Aorta (tissue), 5 donors: ENCODE measurements at places on chromosomes 5 and 9. TPM values are rescaled to one million over a fixed set of nuclear protein-coding genes. Genes with fewer than 3 reads are reported as not detected.

The MRPL22 gene
- 27.9 TPM for polyA plus RNA-seq

The PDLIM4 gene
- polyA plus RNA-seq, result 23.3 TPM

GRCh38 chr5:9716838-9717281, 86.7 kb upstream of the TAS2R1 start:
- DNase-seq, result no peak

The ANKRD34B gene
- 0.25 TPM for polyA plus RNA-seq

The RNF180 gene
- 6.1 TPM for polyA plus RNA-seq

DNA sequence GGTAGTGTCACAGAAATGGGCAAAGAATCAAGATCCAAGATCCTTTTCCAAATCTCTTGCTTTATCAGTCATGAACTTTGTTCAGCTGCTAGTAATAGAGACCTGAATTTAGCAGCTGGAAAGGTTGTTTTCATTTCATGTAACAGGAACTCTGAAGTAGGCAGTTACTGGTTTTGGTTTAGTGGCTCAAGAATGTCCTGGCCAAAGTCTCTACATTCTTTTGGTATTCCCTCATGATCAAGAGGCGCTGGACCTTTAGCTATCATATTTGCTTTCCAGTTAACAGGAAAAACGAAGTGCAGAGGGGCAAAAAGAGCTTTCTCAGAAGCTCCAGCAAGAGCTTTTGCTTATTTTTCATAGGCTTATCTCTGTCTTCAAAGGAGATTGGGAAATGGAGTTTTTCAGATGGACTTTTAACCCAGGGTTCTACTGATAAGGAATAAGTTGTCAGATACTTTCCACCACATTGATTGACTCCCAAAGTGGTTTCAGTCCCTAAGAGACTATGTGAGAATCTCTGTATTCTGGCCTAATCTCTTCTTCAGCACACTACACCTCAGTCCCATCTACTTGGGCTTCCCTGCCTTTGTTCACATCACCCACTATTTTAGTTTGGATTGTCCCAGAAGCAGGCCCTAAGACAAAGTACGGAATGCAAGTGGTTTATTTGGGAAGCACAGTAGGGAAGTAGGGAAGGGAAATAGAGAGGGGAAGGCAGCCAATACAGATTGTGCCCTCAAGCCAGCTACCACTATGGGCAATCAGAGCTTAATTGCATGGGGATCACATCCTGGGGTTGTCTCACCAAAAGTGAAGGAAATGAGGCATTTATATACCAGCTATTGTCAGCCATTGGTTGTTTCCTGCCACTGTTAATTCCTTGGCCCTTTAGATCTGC, 359.3 kb downstream of the LRRC70 start:
- no peak for DNase-seq

DNA sequence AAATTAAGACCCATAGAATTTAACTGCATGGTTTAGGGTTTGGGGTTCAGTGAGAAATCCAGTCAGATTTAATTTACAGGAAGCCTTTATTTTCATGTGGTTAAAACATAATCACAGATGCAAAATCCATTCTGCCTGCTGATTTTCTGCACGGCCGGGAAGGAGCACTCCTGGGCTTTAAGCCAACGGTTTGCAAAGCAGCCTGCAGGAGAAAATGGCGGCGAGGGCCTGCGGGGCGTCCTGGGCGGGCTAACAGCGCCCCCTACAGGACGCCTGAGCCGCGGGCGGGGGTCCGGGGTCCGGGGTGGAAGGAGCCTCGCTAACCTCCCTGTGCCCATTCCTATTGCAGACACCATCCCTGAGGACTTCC, 47.6 kb downstream of the THBS4 start:
- peak; percentile 89 for DNase-seq

- no peak for DNase-seq
Measured at GRCh38 chr5:102523541-102524175, 24.9 kb upstream of the SLCO6A1 start.

- DNase-seq, result no peak
Measured at GRCh38 chr9:85960688-85961093, 19.7 kb downstream of the NAA35 start.

- no peak for DNase-seq
Measured at GRCh38 chr9:28882529-28882928, 1309.2 kb upstream of the C9orf72 start.

The ADAM19 gene
- 1.5 TPM for polyA plus RNA-seq

- no peak for DNase-seq
Measured at GRCh38 chr5:108238936-108239887, 142.7 kb downstream of the FBXL17 start.

The LRRTM2 gene
- 0.31 TPM for polyA plus RNA-seq

GRCh38 chr9:82790875-82791274, 272.1 kb downstream of the RASEF start:
- no peak for DNase-seq

GRCh38 chr5:78983601-78984438, 1.3 kb downstream of the ARSB start:
- no peak for DNase-seq

GRCh38 chr5:168600409-168600808, 21.2 kb upstream of the PANK3 start:
- DNase-seq, result no peak

The CCDC192 gene
- polyA plus RNA-seq, result not detected

DNA sequence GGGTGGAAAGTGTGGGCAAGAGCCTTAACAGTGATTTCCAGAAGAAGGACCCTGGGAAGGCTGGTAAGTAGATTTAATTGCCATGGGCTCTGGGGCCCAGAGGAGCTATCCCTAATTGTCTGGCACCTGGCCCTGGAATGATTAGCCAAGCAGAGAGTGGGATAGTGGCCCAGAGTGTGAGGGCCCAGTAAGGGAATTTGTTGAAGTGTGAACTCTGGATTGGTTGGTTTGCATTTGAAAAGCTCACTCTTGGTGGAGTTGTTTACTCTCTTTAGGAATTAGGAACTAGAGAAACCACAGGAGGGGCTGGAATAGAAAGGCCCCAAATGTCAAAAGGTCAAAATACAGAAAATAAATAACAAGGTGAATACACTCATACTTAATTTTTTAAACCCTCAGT, 207.1 kb downstream of the GABRG2 start:
- no peak for DNase-seq

The NKD2 gene
- not detected for polyA plus RNA-seq

The CD274 gene
- 2.1 TPM for polyA plus RNA-seq

GRCh38 chr9:137907776-137908175, 30.2 kb downstream of the CACNA1B start:
- no peak for DNase-seq

The CDC23 gene
- polyA plus RNA-seq, result 5.8 TPM

The TEK gene
- polyA plus RNA-seq, result 1.5 TPM

- DNase-seq, result no peak
Measured at GRCh38 chr9:115192835-115193525, 75.0 kb upstream of the TNC start.

DNA sequence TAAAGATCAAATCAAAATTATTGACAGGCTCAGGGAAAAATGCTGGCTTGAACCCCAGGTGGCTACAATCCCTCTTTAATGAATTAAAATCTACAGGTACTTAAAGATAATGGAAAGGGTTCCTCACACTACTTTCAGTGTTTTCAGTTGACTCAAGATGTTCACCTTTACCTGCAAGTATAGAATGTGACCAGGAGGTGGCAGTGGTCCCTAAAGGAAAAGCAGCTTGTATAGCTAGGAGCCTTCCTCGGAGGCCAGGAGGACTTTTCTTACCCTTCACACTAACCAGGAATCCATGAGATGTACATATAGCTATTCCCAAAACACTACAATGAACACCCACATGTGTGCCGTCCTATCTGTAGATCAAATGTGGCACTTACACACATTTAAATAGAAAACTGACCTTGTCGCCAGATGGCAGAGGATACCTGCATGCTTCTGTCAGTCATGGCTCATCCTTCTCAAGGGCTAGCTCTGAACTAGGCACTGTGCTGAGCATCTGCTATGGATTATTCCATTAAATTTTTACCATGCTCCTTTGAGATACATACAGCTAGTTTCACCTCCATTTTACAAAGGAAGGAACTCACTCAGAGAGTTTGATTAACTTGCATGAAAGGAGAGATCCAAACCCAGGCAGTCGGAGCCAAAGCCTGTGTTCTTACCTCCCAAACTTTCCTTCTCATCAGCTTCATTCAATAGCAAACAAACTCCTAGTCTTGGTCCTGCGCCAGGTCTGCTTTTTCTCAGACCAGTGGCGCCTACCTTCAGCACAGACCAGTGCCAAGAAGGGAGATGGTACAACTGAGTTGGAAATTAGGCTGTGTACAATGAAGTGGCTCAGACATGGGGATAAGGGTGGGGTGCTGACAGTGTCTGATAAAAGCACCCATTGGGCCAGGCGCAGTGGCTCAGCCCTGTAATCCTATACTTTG, 24.5 kb downstream of the C9orf152 start:
- DNase-seq, result no peak

DNA sequence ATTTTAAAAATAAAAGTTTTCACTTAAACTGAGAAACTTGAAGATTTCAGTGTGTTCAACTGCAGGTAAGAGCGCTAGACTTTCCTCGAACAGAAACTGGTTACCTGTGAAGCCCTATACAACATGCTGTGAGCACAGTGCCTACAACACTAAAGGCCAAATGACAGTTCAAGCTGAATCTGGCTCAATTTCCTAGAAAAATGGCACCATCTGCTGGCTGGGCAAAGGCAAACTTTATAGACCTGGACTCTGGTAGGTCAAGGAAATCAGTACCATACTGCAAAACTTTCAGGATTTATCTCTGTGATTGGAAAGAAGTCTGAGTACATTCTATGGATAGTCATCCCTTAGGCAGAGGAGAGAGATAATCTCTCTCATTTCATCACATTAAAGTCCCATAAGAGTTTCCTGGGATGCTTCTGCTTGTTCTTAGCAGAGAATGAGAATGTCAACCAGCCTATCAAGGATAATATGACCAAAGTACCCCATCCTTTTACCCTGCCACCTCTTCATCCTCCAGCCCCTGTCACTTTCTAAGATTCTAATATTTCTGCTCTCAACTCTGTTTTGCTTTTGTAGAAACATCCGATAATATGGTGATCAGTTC, 31.8 kb upstream of the FOXB2 start:
- DNase-seq, result no peak

DNA sequence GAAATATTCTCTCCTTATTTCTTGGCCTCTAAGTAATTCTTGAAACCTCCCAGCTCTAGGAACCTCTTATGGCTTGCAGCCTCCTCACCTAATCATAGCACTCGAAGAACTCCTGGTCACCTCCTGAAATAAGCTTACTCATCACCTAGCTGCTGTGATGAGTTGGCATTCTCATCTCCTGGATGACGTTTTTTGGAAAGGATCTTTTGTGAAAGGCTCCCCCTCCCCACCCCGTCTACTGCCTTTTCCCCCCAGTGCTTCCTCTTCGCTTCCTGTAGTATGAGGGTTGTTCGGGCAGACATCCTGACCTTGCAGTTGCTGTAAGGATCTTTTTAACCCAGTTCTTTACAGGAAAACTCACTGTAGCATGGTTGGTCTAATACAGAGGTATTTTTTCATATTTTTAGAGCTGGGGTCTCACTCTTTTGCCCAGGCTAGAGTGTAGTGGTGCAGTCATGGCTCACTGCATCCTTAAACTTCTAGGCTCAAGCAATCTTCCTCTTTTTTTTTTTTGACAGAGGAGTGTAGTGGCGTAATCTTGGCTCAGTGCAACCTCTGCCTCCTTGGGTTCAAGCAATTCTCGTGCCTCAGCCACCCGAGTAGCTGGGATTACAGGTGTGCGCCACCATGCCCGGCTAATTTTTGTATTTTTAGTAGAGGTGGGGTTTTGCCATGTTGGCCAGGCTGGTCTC, 41.8 kb downstream of the ARHGAP26 start:
- no peak for DNase-seq

The DOK3 gene
- polyA plus RNA-seq, result 4.4 TPM

The MARVELD2 gene
- not detected for polyA plus RNA-seq

The CCL21 gene
- polyA plus RNA-seq, result 2.4 TPM

DNA sequence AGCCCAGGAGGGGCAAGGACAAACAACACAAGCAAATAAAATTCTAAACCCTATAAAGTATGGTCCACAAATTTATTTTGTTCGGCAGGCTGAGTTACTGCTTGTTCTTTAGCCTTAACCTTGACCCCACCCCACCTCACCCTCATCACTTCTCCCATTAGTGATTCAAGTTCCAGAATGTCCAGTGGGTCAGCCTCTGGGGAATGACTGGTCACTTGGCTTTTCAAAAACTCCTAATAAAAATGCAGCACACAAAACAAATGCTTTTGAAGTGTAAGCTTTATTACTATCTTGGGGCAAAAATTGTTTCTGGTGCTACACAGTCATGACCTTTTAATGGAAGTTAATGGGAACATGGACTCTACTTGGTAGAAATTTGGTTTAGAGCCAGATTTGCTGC, 142.1 kb downstream of the MPDZ start:
- no peak for DNase-seq

The PFN3 gene
- not detected for polyA plus RNA-seq

GRCh38 chr5:7754997-7755596, 95.8 kb downstream of the CFAP90 start:
- peak; percentile 67 for DNase-seq

The ANKRD20A1 gene
- 0.33 TPM for polyA plus RNA-seq
